ENCODE measurements at places on chromosomes 7 and 10. TPM values are rescaled to one million over a fixed set of nuclear protein-coding genes. Genes with fewer than 3 reads are reported as not detected.

- no peak for DNase-seq
Measured at GRCh38 chr10:6925146-6925545, 345.1 kb upstream of the PRKCQ start.

DNA sequence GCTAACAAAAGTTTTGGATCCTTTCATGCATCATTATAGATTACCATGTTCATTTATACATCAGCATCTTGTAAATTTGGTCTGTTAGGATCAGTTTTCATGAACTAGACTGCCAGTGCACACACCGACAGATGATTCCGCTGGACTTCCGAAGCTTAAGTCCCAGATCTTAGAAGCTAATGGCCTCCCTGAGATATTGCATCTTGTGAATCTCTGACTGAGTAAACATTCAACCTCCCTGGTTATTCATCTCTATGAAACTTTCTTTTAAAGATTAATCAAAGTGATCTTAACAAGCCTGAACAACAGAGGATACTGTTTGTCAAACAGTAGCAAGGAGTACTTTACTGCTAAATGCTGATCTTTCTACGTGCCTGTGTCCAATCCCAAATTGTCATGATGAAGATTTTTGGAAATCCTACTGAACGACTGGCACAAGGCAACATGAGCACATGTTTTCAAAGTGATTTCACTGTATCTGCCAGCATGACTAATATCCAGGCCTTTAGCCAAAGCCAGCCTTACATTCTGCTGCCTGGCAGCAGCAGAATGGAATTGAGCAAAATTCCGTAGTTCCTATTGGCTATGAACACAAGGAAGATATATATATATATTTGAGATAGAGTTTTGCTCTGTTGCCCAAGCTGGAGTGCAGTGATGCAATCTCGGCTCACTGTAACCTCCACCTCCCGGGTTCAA, 91.3 kb upstream of the ANK3 start:
- peak; percentile 2 for DNase-seq

Gene SMKR1
- total RNA-seq, result not detected

DNA sequence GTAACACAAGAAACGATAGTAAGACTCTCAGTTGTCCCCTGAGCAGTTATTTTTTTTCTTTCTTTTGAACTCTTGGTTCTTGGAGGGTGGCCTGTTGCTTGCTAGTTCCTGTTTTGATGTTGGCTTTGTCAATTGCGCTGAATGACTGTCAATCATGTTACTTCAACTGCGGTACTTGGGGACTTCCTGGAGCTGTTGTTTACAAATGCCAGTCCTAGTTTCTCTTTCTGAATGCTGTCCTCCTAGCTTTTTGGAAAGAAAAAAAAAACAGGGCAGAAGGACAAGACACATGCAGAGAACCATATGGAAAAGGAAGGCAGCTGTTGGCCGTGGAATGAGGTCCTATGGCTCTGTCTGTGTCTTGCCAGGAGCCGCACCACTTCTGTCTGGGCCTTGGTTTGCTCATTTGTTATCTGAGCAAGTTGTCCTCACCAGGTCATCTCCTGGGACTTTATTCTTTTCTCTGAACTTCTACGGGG, 7.0 kb upstream of the PDCD4 start:
- DNase-seq, result no peak

Gene CYP2C18
- not detected for total RNA-seq

Gene EGR2
- 0.95 TPM for total RNA-seq

DNA sequence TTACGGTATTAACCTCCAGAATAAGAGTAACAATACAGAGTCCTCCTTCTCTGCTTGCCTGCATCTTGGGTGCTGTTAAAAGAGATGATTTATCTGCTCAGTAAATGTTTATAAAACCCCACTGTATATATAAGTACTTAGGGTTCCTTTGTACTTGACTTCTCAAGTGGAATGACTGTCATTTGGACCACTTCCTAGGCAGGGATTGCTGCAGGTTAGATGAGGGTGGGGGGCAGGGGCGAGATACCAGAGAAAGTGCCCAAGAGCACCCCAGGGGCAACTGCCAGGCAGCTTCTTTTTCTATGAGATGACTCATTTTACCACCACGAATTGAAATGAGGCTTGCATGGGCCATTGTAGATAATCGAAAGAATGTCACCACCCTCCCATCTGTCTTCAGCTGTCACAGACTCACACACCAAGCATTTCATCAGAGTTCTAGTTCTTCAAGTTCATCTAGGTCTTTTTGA, 421.9 kb upstream of the GALNT17 start:
- DNase-seq, result no peak

DNA sequence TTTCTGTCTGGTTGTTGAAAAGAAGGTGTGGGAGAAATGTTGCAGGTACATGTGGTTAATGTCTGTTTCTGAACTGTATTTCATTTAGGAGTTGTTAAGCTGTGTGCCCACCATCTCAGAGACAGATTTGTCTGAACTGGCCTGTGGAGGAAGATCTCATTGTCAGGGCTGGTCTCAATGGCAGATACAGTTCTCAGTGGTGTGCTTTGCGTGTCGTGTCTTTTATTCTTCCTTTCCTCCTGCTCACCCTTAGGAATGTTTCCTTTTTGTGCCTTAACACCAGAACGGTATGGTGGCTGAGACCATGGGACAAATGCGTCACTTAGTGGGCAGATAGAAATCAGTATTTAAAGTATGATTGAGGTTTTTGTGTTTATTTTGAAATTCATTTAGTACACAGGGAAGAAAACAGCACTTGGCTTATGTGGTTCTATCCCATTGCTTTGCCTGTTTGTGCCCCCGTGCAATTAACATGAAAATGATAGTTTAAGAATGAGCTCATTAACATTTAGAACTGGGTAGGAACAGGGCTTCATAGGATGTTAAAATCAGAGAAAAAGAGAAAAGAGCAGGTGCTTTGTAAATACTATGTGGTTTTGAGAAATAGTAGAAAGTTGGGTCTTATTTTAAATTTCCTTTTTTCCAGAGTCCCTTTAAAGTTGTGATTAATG, 112.6 kb downstream of the AUTS2 start:
- no peak for DNase-seq

DNA sequence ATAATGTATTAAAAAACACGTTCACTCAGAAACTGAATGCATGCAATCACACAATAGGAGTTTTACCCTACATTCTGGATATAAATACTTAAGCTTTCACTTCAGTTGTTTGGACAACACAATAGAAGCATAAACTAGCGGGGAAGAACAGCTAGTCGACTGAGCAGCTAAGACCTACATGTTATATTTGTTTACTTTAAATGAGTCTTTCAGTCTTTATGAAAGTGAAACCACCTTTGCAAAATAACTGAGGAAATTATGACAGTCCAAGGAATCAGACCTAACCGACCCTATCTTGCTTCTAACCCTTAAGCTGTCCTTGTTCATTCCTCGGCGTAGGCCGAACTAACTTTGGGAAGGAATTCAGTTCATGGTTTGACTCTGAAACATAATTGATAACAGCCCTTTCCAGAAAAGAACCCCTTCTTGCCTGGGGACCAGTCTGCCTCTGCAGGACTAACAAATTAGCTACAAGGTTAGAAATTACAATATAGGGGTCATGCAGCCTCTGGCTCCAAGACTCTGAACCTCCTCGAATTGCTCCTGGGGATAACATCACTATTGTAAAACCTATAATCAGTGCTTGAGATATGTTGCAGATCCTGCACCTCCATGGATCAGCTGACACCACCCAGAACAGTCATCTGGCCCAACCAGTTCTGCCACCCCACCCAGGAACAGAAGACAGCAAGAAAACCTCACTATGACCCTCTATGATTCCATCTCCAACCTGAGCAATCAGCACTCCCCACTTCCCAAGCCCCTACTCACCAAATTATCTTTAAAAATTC, 185.1 kb upstream of the KLF6 start:
- no peak for DNase-seq

Gene HOXA13
- total RNA-seq, result 0.14 TPM

GRCh38 chr10:72830625-72831024, 62.9 kb upstream of the OIT3 start:
- no peak for DNase-seq

DNA sequence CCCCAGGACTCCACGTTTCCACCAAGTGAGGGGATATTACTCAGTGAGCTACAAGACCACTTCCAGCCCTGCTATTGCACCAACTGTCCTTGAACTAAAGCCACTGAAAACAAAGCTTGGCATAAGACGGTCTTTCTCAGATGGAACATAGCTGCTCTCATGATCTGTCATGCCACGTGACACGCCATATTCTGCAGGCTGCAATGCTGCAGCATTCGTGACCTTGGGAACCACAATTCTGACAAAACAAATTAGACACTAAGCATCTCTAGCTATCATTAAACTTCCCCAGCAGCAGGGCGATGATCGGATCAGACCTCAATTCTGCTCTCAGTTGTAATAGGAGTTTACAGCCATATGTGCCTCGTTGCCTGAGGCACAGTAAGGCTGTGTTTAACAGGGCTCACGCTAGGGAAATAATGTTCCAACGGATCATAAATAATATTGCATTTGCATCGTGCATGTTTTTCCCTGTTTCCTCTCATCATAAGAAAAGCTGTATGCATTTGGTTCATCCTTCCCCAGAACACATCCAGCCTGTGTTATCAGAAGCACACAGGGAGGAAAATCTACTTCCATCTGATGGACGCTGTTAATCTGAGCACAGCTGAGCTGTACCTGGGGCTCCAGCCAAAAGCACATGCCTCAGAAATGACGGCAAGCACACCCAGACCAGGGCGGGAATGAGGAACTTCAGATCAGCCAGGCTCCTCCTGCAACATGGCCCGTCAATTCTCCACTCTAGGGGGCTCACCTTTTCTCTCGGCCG, 38.6 kb upstream of the CNPY1 start:
- DNase-seq, result no peak

DNA sequence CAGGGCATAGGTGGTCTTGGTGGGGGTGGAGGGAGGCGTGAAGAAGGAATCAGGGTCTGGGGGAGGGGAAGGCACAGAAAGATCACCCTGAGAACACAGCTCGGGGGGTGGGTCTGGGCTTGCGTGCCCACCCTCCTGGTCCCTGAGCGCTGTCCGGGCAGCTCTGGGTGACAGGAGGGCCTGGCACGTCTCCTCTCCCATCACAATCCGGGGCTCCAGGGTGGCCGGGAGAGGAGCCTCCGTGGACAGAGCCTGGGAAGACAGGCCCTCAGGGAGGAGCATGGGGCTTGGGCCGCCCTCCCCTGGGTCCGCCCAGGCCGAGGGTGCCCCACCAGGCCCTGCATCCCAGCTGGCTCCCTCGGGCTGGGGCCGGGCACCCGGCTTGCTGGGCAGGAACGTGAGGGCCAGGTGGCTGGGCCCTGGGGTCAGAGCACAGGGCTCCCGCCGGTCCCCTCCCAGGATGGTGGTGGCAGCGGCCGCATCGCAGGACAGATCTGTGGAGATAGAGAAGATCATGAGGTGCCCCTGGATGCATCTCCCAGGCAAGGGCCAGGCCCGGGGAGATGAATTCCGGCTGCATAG, 3.1 kb downstream of the NACAD start:
- no peak for DNase-seq

DNA sequence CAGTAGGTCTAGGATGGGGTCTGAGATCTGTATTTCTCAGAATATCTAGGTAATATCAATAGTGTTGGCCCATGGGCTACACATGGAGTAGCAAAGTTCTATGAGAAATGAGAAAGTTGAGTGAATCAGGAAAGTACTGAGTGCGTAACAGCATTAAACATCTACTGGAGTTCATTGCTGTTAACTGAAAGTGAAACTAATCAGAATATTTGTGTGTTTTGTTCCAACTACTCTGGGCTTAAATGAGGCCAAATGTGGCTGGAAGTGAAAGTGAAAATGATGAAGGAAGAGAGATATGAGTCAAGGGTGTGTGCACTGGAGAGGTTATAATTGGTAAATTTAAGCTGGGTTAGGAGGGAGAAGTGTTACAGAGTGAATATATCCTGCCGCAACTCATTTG, 46.5 kb downstream of the TMEM106B start:
- no peak for DNase-seq

DNA sequence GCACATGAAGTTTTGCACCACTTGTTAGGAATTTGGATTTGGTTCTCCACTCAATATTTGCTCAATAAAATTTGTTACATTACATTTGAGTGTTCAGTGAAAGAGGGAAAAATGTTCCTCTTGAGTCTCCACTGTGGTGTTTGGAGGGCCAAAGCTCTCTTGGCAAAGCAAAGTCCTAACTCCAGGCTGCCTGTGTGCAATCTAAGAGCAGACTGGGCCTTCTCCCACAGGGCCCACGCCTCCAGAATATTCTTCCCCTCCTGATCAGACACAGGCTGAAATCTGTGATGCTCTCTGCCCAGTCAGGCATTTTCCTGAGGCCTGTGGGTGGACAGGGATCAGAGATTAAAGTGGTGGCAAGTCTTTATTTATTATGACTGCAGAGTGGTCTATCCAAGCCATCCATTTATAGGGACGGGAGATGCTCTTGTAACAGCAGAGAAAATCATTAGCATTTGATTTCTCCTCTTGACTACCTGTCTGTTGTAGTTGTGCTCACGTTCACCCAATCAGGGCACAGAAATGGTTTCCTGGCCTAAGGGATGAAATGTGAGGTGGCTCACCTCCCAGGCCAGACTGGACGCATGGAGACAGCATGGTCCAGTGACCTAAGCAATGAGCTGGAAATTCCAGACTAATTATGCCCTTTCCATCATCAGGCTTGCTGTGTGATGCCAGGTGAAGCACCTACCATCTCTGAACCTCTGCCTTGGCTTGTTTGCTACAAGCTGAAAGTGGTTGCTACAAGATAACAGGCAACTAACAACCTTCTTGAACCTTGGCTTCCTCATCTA, 147.1 kb upstream of the NRBF2 start:
- no peak for DNase-seq

- DNase-seq, result peak; percentile 25
Measured at GRCh38 chr7:66170309-66171231, 34.6 kb upstream of the TPST1 start.

Gene CPA5
- total RNA-seq, result not detected

Gene RPEL1
- not detected for total RNA-seq

- no peak for DNase-seq
Measured at GRCh38 chr7:143018931-143019330, 8.0 kb downstream of the OR9A2 start.

Gene DIP2C
- 36.8 TPM for total RNA-seq

- DNase-seq, result no peak
Measured at GRCh38 chr7:73966062-73966940, 61.7 kb upstream of the ELN start.

Gene FGL2
- total RNA-seq, result 163 TPM

DNA sequence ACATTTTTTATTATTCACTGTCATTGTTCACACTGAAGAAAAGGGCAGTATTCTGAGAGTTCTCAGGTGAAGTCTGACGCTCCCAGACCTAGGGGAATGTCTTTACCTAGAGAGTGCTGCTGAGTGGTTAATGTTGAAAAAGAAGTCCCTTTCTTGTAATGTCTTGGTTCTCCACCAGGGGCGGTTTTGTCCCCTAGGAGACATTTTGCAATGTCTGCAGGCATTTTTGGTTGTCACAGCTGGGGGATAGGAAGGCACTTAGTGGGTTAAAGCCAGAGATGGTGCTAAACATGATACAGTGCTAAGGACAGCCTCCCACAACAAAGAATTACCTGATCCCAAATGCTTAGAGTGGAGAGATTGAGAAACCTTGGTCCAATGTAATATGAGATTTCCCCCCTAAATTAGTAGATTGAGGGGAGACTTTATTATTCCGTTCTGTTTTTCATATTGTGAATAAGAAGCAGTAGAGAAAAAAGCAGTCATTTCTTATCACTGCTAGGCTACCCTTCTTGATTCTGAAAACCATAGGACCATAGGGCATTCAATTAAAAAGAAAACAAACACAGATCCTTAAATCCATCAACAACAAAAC, 13.1 kb downstream of the UMAD1 start:
- no peak for DNase-seq

GRCh38 chr7:151871904-151872303, 5.0 kb downstream of the PRKAG2 start:
- DNase-seq, result no peak

GRCh38 chr10:130440494-130440893, 304.3 kb downstream of the GLRX3 start:
- DNase-seq, result no peak

Gene SLC13A1
- total RNA-seq, result not detected

GRCh38 chr7:77995717-77996116, 197.1 kb downstream of the PHTF2 start:
- no peak for DNase-seq

All from thoracic aorta (tissue), 2 donors.